ENCODE measurements at places on chromosomes 2 and 18.

DNA sequence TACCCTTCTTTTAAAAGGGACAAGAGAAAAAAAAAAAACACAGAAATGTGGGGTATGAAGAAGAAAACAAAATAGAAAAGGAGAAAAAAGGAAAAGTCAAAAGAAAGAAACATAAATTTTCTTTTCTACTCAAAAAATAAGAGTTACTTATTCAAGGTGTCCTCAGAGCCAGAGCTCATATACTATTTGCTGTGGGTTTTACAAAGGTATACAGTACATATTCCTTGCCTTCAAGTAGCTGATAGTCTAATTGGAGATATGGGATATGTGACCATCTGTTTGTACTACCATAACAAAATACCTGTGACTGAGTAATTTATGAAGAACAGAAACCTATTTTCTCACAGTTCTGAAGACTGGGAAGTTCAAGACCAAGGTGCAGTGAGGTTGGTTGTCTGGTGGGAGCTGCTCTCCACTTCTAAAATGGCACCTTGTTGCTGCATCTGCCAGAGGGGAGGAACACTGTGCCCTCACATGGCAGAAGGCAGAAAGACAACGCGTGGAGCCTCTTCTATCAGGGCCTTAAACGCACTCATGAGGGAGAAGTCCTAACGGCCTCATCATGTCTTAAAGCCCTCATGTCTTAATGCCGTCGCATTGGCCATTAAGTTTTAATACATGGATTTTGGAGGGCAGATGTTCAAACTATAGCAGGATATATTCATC lies 33.9 kb downstream of the NBAS start:
- no peak for DNase-seq

DNA sequence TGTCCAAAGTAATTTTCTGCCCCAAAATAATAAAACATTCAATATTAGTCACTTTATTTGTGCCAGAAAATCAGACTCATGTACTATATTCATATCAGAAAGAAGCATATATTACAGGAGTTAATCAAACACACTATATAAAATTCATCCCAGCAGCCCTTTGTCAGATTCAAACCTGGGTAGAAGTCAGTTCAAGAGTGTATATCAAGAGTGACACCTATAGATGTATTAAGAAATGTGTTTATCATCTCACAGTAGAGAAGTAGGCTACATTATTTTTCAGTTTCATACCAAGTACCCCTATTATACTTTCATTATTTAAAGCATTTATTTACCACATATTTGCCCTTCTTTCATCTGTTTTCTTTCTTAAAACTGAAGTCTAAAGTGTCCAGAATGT lies 193.2 kb upstream of the DDX18 start:
- no peak for DNase-seq

GRCh38 chr2:165833156-165833555 lies 39.1 kb upstream of the GALNT3 start:
- DNase-seq: peak; percentile 78

GRCh38 chr18:61019338-61020301 lies 313.6 kb upstream of the CDH20 start:
- DNase-seq: no peak

DNA sequence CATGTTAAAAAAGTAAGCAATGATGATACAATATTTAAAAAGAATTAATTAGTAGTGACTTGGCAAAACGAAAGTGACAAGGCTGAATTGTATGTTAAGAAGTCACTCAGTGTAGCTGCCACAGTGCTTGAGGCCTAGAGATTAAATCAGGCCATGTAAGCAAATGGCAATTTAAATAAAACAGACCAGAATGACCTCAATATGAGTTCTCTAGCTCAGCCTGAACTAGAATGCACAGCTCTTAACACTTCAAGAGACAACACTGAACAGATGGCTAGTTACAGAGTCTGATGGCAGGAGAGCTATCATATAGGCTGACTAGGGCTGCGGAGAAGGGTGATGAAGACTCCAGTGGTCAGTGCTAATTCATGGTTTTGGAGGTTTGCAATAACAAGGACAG lies 117.9 kb upstream of the ZBTB14 start:
- DNase-seq: no peak

- no peak for DNase-seq
Observed at GRCh38 chr2:85057226-85057962, 75.8 kb upstream of the TCF7L1 start.

- peak; percentile 46 for DNase-seq
Observed at GRCh38 chr2:209523867-209524266, 100.0 kb downstream of the MAP2 start.

DNA sequence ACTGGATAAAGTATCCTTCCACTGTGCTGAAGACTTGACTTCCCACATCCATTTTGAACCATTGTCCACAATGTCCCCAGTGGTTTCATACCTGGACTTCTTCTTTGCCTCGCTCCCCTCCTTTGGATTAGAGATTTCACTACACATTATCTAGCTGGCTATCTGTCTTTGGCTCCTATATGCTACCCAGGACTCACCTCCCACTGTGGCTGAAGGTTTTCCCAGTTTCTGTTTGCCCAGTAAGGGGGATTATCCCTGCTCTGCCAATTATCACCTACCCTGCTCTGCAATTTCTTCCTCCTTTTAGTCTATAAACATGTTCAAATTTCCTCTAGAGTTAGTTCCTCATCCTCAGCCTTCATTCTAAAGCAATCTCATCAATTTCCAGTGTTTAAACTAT lies 9.1 kb downstream of the NDUFS1 start:
- DNase-seq: no peak

Data from cardiac fibroblast (primary cell).